ENCODE measurements at places on chromosomes 7 and 10. TPM values are rescaled to one million over a fixed set of nuclear protein-coding genes. Genes with fewer than 3 reads are reported as not detected.

GRCh38 chr7:22771194-22771871 lies 44.3 kb downstream of the IL6 start:
- H3K27ac ChIP-seq = no peak overlapping the region
- H3K4me1 ChIP-seq = no peaks in the 10 kb centered on the region
- DNase-seq = no peak
- no peaks in the 10 kb centered on the region for H3K36me3 ChIP-seq
- H3K27me3 ChIP-seq = no peaks in the 10 kb centered on the region

GRCh38 chr7:94429153-94429552 lies 34.5 kb downstream of the COL1A2 start:
- no peaks in the 10 kb centered on the region for H3K4me1 ChIP-seq
- no peak for DNase-seq
- H3K27ac ChIP-seq = no peak overlapping the region
- no peak overlapping the region for H3K4me3 ChIP-seq
- no peaks in the 10 kb centered on the region for H3K36me3 ChIP-seq

GRCh38 chr7:128829391-128830166 lies 627 bp upstream of the FLNC start:
- H3K4me3 ChIP-seq = peak overlapping the region; percentile 45
- peaks cover 34% of the 10 kb centered on the region for H3K27me3 ChIP-seq
- no peak overlapping the region for H3K27ac ChIP-seq
- peaks cover 45% of the 10 kb centered on the region for H3K4me1 ChIP-seq

DNA sequence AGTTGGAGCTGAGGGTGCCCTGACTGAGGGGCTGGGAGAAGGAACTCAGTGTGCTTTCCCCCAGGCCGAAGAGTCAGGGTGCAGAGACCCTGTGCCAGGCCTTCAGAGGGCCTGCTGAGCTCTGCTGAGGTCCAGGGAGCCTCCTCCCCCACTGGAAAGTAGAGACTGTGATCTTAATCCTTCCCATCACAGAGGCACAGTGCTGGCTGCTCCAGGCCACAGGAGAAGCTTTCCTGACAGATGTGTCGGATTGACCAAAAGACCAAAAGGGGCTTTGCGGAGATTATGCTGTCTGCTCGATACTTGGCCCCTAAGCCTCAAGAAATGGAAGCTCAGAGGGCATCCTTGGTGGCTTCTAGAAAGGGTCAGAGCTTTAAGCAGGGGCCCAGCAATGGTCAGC lies 32.9 kb upstream of the BTRC start:
- no peak overlapping the region for H3K27ac ChIP-seq
- H3K4me3 ChIP-seq = no peak overlapping the region
- no peaks in the 10 kb centered on the region for H3K4me1 ChIP-seq
- no peaks in the 10 kb centered on the region for H3K27me3 ChIP-seq

GRCh38 chr10:117214401-117214800 lies 17.1 kb downstream of the KCNK18 start:
- no peaks in the 10 kb centered on the region for H3K27me3 ChIP-seq
- no peak for DNase-seq
- no peak overlapping the region for H3K4me3 ChIP-seq
- no peak overlapping the region for H3K27ac ChIP-seq

DNA sequence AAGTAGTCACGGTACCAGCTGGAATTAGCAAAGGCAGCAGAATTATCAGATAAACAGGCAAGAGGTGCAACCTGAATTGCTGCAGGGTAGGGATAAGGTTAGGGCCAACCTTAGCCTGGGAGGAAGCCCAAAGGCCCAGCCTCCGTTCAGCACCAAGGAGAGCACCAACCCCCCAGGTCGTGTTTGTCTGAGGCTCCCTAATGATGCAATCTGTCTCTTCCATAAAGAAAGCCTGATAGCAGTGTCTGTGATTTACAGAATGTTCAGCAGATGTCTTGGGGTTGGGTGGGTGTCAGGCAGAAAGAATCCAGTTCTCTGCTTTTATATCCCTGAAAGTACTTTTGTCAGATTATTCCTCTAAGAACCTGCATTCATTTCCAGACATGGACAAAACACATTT lies 328.4 kb upstream of the AOAH start:
- H3K4me3 ChIP-seq = no peak overlapping the region
- no peaks in the 10 kb centered on the region for H3K27me3 ChIP-seq
- H3K36me3 ChIP-seq = no peaks in the 10 kb centered on the region

- no peak for DNase-seq
- no peak overlapping the region for H3K4me3 ChIP-seq
- H3K4me1 ChIP-seq = no peaks in the 10 kb centered on the region
- H3K27ac ChIP-seq = no peak overlapping the region
- H3K27me3 ChIP-seq = no peaks in the 10 kb centered on the region
Measured at GRCh38 chr7:23759671-23760391, 49.8 kb downstream of the STK31 start.

DNA sequence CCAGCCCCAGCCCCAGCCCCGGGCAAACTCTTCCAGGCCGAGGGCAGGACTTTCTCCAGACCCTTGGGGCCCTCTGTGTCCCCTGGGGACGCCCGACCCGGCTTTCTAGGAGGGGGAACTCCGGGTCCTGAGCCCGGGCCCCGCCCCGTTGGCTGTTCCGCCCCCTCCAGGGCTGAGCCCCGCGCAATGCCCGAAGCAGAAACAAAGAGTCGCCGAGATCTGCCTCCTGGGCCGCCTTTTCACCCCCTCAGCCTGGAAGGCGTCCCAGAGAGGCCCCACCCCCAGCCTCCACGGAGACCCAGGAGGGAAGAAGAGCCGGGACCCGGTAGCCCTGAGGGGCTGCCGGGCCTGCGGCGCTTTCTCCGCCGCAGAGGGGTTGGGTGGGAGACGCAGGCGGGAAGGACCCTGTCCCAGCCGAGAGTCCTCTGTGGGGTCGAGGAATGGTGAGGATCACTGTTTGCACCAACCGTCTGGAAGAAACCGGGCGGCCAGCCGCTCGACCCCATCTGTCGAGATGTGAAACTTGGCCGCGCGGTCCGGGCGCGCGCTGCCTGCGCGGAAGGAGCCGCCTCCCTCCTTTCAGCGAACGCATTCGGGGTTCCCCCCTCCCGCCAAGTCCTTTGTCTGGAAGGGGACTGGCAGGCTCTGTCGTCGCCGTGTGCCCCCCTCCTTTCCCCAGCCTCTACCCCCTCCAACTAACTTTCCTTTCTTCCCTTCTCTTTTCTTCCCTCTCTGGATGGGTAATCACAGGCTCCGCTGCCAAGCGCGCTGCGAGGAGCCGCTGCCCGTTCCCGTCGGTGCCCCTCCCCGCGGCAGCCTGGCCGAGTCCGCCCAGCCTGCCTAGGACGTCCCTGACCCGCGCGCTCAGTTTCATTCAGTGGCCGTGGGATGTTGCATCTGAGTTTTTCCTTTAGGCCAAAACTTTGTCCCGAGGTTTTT lies 10.2 kb downstream of the EN2 start:
- no peak overlapping the region for H3K4me3 ChIP-seq
- no peaks in the 10 kb centered on the region for H3K36me3 ChIP-seq
- no peak overlapping the region for H3K27ac ChIP-seq

DNA sequence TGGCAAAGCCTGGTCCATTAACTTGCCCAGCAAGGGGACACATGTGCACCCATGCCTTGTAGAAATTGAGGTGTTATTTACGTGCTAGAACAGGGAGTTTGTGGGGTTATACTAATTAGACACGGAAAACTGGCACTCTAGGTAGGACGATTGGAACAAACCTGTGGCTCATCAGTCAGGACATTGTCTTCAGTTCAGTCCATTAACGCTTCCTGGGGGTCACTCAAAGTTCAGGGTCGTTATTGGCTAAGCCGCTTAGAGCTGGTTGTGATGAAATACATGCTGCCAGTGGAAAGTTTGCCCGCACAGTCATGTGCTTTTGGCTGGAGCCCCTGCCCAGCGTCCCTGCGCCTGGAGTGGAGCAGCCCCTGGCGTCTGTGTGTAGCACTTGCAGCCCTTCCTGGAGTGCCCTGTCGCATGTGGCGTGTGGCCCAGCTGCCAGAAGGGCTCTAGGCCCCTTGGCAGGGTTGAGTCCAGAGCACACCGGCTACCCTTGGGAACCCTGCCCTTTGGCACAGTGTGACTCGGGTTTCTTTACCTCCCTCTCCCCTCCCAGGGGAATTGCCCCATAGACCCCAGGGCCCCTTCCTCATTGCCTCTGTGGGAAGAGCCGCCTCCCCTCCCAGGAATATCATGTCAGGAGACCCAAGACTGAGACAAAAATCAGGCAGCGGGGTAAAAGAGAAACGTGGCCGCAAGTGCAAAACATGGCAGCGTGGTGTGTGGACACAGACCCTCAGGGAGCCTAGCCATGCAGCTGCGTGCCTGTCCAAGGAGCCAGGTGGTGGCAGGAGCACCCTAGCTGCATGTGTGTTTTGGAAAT lies 9.8 kb downstream of the ZNF775 start:
- H3K4me1 ChIP-seq = peaks cover 2% of the 10 kb centered on the region
- H3K27me3 ChIP-seq = no peaks in the 10 kb centered on the region
- H3K36me3 ChIP-seq = no peaks in the 10 kb centered on the region
- no peak overlapping the region for H3K4me3 ChIP-seq
- peak; percentile 88 for DNase-seq

GRCh38 chr10:1464881-1465417 lies 272.4 kb downstream of the ADARB2 start:
- no peak overlapping the region for H3K4me3 ChIP-seq
- H3K36me3 ChIP-seq = no peaks in the 10 kb centered on the region
- no peaks in the 10 kb centered on the region for H3K27me3 ChIP-seq
- H3K27ac ChIP-seq = no peak overlapping the region

DNA sequence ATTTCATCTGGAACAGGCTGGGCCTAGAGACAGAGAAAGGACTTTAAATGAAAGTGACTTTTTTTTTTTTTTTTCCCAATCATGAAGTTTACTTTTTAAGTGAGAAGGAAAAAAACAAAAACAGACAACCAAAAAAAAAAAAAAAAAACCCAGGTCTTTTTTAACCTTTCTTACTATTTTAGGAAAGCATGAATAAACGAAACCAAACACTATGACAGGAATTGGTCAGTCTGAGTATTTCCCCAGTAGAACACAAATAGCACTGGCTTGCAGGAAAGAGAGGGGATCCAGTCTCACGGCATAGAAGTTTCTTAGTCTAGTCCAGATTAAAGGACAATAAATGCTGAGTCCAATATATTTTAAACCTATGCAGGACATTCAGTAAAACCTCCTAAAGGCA lies 180.5 kb upstream of the CCDC6 start:
- no peaks in the 10 kb centered on the region for H3K27me3 ChIP-seq
- no peak overlapping the region for H3K4me3 ChIP-seq
- H3K36me3 ChIP-seq = peaks cover 4% of the 10 kb centered on the region
- DNase-seq = no peak
- H3K4me1 ChIP-seq = no peaks in the 10 kb centered on the region
- H3K27ac ChIP-seq = no peak overlapping the region

The PGAM2 gene
- not detected for total RNA-seq

The NPSR1 gene
- not detected for total RNA-seq
